Epithelial cell of esophagus (primary cell): ENCODE measurements at places on chromosomes 2 and 18.

- no peak for DNase-seq
These were observed 64.2 kb downstream of the NPAS2 start for GRCh38 chr2:100884145-100884621.

DNA sequence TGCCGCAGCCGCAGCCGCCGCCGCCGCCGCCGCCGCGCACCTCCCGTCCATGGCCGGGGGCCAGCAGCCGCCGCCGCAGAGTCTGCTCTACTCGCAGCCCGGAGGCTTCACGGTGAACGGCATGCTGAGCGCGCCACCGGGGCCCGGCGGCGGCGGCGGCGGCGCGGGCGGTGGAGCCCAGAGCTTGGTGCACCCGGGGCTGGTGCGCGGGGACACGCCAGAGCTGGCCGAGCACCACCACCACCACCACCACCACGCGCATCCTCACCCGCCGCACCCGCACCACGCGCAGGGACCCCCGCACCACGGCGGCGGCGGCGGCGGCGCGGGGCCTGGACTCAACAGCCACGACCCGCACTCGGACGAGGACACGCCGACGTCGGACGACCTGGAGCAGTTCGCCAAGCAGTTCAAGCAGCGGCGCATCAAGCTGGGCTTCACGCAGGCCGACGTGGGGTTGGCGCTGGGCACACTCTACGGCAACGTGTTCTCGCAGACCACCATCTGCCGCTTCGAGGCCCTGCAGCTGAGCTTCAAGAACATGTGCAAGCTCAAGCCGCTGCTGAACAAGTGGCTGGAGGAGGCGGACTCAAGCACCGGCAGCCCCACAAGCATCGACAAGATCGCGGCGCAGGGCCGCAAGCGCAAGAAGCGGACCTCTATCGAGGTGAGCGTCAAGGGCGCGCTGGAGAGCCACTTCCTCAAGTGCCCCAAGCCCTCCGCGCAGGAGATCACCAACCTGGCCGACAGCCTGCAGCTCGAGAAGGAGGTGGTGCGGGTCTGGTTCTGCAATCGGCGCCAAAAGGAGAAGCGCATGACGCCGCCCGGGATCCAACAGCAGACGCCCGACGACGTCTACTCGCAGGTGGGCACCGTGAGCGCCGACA is 2.4 kb downstream of the POU3F3 start:
- peak; percentile 4 for DNase-seq

DNA sequence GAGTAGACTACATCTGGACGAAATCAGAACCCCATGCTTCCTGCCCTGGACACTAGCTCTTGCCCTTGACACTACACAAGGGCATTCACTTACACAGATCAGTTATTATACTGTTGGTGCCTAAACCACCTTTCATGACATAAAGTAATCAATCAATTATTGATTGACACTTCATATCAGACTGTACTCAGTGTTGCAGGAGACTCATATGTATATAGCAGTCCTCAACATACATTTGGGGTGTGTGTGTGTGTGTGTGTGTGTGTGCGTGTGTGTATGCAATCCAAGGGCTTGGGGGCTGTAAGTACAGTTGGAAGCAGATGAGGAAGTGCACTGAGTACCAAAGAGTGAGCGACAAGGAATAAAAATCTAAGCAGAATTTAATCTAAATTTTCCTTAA is 5.1 kb downstream of the CDH2 start:
- DNase-seq, result no peak

GRCh38 chr2:8039732-8040131 is 642.1 kb upstream of the ID2 start:
- no peak for DNase-seq

GRCh38 chr18:53142005-53142404 is 802.0 kb downstream of the DCC start:
- no peak for DNase-seq

DNA sequence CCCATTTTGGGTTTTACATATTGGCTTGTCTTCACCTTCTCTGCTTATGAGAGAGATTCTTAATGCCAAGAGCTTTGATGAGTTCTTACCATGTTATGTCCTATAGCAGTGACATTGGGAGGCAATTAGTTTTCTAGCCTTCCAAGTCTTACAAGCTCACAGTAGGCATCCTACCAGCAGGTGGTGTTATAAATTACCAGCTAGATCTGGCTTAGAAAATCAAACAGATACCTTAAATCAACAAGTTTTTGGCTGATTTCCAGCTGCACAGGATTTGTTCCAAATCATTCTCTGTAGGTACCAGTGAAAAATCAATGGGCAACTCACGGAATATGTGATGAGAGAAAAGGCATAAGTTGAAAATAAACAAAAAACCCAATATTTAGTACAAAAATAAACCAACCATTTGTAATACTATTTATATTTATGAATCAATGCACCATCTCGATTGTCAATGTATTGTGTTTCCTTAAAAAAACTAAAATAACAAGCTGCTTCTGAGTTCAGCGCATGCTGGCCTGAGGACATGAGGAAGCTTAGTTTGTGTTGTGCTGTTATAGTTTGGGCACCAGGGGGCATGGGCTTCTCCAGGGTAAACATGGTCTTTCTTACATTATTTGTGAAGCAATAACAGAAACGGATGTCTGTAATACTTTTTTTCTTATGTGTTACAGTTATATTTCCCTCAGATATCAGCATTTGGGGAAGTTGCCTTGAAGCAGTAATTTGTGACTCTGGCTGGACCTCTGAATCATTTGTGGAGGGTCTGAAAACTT is 34.1 kb upstream of the NXPH2 start:
- DNase-seq, result peak; percentile 22

- DNase-seq, result peak; percentile 54
These were observed 50.1 kb upstream of the LPIN2 start for GRCh38 chr18:3062798-3063680.

- DNase-seq, result peak; percentile 73
These were observed 36.6 kb downstream of the GORASP2 start for GRCh38 chr2:170965446-170966225.

DNA sequence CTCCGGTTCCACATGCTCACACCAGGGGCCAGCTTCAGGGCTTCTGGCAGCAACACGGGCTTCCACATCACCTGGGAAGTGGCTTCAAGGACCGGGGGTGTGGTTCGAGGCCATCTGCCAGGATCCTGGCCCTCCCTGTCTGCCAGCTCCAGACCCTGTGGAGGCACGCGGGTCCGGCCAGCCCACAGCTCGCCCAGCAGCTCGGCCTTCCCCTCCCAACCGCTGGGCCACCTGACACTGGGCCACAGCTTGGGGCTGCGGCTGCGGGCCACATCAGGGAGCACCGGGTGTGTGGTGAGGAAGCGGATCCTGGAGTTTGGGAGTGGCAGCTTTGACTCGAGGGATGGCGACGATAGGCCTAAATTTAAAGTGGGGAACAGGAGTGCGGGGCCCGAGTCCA is 7.0 kb downstream of the C2orf81 start:
- DNase-seq, result no peak

DNA sequence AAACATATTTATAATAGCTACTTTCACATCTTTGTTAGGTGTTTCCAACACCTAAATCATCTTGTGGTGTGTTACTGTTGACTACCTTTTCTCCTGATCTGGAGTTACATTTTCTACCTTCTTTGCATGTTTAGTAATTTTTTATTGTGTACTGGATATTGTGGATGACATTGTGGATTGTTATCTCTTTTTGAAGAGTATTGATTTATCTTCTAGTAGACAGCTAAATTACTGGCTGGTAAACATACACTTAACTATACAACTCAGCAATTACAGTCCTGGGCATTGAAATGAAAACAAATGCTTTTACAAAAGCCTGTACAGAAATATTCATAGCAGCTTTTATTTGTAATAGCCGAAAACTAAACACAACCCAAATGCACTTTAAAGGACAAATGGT is 150.8 kb downstream of the PTRHD1 start:
- DNase-seq, result no peak

- no peak for DNase-seq
These were observed 10.2 kb downstream of the NFATC1 start for GRCh38 chr18:79405781-79406575.

GRCh38 chr2:136582628-136583205 is 182.6 kb upstream of the THSD7B start:
- DNase-seq, result peak; percentile 40

DNA sequence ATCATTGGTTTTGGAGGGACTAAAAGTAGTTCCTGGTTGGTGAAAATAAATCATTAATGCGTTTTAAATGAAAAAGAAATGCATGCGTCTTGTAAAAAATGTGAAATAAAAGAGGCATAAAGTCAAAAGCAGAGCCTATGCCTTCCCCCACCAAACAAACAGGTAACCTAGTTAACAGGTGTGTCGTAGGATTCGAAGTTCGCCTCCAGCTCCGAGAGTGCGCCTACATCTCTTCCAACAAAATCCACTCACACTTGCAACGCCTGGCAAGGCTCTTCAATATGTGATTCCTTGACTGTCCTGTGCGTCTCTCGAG is 677 bp upstream of the SMAD4 start:
- no peak for DNase-seq

DNA sequence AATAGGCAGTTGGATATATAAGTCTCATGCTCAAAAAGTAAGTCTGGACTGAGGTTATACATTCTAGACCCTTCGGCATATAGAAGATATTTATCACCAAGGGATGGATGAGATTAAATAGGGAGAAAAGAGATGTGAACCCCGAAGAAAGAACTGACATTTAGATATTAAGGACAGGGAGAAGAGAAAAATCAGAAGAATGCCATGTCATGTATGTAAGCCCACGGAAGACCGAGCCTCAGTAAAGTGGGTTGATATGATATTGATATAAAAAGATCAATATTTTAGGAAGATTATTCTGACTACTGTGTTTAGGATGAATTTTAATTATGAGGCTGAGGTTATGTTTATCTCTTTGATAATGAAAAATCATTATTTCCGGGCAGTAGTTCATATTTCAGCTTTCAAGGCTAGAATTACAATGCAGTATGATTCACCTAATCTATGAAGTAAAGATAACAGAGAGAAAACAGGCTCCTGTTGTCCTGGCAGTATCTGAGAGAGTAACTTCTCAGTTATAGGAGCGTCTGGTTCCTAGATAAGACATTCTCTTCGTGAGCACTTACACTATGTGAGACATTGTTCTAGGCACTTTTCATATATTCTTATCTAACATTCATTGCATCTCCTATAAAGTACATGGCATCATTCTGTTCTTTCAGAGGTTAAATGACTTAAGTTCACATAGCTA is 83.0 kb downstream of the UBR3 start:
- DNase-seq, result no peak

DNA sequence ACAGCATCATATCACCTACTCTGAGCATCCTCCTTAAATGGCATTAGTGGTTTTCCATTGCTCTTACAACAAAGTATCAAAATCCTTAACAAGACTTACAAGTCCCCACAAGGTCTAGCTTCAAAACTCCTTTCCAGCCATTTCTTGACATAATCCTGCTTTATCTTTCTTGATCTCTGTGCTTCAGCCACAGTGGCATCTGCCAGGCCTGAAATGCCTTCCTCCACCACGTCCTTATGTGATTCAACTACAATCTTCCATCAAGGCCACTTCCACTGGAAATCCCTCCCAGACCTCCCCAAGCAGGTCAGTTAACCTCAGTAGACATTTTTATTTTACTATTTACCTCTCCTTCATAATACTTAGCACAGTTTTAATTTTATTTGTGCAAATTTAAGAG is 83.8 kb upstream of the CCDC150 start:
- DNase-seq, result no peak

GRCh38 chr2:109419960-109420370 is 193.8 kb downstream of the SEPTIN10 start:
- no peak for DNase-seq

- peak; percentile 79 for DNase-seq
These were observed 4.2 kb upstream of the IWS1 start for GRCh38 chr2:127530245-127531140.

GRCh38 chr2:56109994-56110393 is 73.8 kb upstream of the CCDC85A start:
- no peak for DNase-seq

DNA sequence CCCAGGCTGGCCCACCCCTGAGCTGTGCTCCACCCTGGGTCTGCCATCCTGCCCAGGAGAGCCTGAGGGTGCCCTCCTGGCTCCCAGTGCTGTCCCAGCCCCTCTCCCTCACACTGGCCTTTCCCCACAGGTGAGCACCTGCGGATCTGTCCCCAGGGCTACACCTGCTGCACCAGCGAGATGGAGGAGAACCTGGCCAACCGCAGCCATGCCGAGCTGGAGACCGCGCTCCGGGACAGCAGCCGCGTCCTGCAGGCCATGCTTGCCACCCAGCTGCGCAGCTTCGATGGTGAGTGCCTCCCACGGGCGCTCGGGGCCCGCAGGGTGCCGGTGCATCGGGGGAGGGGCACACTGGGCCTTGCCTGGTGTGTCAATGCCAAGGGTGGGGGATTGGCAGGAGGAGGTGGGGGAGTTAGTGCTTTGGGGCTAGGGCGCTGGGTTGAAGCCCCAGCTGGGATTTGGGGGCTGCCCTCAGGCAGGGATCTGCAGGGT is 23.5 kb downstream of the GPC1 start:
- no peak for DNase-seq

DNA sequence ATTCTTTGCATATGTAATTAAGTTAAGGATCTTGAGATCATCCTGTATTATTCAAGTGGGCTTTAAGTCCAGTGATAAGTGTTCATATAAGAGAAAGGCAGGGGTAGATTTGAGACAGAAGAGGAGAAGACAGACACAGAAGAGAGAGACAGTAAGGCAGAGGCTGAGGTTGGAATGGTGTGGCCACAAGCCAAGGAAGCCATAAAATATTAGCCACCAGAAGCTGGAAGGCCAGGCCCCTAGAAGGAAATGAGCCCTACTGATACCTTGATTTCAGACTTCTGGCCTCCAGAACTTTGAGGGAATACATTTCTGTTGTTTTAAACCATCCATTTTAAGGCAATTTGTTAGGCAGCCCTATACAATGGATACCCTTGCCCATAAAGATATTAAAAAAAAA is 66.9 kb upstream of the DLX2 start:
- DNase-seq, result no peak

DNA sequence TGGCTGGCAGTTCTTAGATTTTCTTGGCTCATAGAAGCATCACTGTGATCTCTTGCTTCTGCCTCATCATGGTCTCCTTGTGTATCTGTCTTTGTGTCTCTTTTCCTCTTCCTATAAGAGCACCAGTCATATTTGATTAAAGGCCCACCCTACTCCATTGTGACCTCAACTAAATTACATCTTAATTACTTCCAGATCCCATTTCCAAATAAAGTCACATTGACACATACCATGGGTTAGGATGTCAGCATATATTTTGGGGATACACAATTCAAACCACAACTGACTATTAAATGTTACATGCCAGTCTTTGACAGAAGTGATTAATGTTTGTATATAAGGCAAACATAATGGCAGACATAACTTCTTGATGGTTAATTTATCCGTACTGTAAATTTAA is 27.3 kb upstream of the TMX3 start:
- DNase-seq, result no peak
